Left forelimb (tissue), 1 donor: ENCODE measurements at places on chromosomes 1 and 21.
A peak's percentile ranks its signal among the peaks of the same experiment; 100 is the strongest.

DNA sequence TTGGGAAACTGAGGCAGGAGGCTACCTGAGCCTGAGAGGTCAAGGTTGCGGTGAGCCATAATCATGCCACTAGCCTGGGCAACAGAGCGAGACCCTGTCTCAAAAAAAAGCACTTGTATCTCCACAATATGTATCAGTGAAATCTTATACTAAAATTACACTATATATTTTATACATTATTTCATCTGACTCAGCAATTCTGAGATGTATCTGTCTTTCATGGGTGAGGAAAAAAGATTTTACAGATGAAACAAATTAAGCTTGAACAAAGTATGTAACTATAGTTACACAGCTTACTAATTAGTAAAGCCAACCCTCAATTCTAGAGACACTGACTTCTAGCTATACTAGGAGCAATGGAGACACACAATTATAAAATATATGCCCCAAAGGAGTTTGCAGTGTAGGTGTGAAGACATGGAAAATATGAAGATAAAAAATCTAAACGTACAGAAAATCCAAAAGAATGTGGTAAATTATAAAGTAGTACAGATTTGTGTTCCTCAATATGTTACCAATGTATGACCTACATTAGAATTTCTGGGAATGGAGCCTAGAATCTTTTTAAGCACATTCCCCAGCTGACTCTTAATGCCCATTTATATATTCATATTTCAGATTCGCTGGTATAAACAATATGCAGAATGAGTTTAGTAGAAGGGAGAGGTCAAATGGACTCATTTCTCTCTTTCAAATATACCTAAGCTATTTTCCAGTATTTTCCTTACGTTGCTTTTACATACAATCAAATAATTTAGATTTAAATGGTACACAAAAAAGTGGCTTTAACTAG is 14.6 kb downstream of the GTF2B start:
- DNase-seq, result no peak

DNA sequence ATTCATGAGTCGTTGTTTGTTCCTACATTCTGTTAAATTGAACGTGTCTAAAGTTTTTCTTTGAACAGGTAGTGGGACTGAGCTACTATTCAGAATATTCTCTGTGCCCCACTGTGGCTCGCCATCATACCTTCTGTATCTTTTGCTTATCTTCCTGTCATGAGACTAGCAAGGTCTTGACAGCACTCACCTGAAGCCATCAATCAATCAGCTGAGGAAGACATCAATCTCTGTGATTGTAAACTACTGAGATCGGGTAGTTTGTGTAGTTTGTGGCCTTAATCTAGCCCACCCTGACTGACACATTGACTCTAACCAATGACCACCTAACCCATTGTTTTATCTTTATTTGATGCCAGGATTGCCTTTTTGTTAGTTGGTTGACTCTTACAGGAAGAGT is 17.7 kb upstream of the RUNX1 start:
- no peak for DNase-seq

DNA sequence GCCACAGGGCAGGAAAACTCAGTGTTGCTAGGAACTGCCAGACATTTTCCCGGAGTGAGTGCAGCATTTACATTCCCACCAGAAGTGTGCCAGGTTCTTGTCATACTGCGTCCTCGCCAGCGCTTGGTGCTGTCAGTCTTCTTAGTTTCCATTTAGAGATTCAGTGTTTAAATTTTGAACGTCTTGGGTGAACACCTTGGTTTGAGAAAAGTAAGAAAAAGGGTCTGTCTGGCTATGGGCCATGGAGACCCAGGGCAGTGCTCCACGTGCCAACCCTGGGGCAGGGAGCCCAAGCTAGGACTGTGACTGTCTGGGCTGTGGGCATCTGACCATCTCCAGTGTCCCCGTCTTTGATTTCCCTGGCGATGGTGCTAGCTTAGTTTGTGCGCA is 16.0 kb downstream of the IBA57 start:
- DNase-seq, result no peak

- peak; percentile 79 for DNase-seq
Measured at GRCh38 chr1:40783001-40783905, at the start of gene KCNQ4. Gene KCNQ4, plus strand, starts transcription at chr1:40783787. Its CDS starts 307 bp downstream, at chr1:40784094.

DNA sequence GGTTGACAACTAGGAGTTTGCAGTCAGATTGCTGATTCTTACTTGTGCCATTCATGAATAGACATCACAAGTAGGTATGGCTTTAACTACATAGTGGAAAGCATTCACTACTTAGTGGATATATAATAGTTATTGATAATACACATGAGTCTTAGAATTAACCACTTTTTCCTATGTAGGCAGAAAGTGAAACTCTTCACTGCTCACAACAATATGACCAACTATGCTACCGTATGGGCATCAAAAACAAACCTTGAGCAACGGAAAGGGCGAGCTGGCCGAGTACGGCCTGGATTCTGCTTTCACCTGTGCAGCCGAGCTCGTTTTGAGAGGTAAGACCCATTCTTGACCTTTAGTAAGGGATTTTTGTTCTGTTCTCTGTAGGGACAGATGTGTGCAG is 38.7 kb downstream of the DHX9 start:
- no peak for DNase-seq

DNA sequence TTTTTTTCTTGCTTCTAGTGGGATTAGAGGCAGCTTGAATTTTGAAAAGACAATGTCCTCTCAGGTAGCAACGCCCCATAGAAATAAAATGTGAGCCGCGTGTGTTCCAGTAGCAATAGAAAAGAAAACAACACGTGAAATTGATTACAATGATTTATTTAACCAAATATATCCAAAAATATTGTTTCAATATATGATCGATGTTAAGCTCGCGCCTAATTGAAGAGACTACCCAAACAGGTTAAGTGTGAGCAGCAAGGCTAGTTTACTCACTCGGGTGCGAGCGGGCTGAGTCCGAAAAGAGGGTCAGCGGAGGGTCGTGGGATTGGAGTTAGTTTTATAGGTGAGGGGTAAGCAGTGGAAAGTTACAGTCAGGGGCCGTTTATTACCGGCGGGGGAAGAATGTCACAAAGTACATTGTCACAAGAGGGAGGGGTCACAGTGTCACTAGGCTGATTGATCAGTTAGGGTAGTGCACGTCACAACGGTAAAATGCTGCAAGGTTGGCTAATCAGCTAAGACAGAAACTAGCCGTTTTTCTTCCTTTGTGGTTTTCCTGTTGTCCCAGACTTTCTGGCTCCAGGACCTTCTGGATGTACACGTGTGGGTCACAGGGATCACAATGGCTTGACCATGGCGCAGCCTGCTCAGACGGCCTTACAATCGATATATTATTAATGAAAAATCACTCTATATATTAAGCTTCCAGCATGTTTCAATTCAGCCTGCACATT is 697 bp upstream of the ZNF670 start:
- DNase-seq, result no peak

GRCh38 chr1:54225378-54225777 is 25.4 kb downstream of the MRPL37 start:
- no peak for DNase-seq

- no peak for DNase-seq
Measured at GRCh38 chr21:25831300-25831960, 96.7 kb downstream of the GABPA start.
